NCI-H146 (cell line): ENCODE measurements at places on chromosomes 3 and 15.

DNA sequence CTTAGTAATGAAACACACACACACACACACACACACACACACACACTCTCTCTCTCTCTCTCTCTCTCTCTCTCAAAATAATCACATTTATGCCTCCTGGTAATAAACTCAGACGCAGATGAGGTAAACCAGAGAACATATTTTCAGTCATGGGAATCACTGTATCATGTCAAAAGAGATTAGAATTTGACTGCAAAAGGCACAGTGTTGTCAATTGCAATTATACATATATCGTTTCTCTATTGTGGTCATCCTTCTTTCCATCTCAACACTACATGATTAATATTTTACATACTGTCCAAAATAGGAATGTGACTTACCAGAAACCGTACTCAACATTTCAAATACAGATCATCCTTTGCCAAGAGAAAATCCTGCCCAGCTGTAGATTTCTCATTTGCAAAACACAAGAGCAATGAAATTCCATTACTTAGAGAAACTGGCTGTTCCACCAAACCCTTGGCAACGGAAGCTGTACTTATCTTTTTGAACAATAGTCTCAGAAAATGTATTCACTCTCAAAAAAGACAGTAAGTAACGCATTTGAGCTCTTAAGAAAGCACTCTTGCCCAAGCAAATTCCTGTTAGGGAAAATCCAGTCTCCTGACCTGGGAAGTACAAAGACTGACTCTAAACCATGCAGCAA is 24.3 kb downstream of the PDZRN3 start:
- DNase-seq: no peak

GRCh38 chr3:33395900-33396299 is 44.3 kb downstream of the UBP1 start:
- no peak for DNase-seq

DNA sequence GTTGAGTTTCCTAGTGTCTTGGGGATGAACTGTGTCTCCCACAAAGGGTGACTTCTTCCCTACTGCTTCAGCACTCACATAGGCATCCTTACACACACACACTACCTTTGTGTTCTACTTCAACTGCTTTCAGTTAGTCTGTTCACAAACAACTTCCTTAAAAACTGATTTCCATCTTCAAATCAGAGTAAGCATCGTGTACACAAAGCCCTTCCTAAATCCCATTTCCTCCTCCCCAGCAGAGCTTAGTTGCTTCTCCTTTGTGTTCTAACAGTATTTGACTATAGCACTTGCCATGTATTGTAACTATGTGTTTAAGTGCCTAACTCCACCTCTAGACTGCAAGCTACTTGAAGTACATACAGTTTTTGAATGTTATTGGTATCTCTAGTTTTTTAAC is 71.7 kb downstream of the TNIK start:
- DNase-seq: no peak

GRCh38 chr15:66593219-66593780 is 27.5 kb upstream of the LCTL start:
- DNase-seq: no peak

DNA sequence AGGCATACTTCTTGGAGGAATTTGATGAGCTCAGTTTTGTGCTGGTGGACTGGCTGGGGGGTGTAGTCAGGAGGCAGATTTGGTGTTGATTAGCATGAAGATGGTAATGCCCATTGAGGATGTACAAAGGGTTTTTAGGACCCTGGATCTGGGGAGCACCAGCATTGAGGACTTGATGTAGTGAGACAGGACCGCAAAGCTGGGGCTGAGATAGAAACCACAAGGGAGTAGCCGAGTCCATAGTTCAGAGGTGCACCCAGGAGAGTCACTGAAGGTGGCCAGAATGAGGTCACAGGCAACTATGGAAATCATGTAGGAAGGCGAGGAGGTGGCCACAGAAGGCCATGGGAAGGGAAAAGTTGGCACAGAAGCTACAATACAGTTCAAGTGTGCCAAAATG is 2.7 kb upstream of the CDC25A start:
- no peak for DNase-seq

DNA sequence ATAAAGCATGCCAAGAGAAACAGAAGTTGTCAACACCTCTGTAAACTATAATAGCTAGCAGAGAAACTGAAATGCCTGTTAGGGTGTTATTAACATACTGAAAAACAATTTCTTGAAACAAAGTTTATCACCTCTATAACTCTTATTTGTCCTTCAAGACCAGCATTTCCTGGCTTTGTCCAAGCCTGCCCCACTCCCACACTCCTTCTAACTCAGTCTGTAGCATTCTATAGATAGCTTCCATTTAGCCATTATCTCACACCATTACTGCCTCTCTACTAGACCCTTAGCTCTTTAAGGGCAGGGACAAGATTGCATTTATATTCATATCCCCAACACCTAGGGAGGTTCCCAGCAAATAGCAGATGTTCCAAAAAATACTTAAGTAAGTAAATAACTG is 36.5 kb downstream of the GK5 start:
- no peak for DNase-seq

GRCh38 chr3:176971613-176972174 is 225.6 kb downstream of the TBL1XR1 start:
- no peak for DNase-seq

GRCh38 chr3:113953677-113954076 is 5.9 kb downstream of the ZDHHC23 start:
- no peak for DNase-seq

GRCh38 chr3:116341899-116342298 is 103.4 kb downstream of the LSAMP start:
- no peak for DNase-seq

DNA sequence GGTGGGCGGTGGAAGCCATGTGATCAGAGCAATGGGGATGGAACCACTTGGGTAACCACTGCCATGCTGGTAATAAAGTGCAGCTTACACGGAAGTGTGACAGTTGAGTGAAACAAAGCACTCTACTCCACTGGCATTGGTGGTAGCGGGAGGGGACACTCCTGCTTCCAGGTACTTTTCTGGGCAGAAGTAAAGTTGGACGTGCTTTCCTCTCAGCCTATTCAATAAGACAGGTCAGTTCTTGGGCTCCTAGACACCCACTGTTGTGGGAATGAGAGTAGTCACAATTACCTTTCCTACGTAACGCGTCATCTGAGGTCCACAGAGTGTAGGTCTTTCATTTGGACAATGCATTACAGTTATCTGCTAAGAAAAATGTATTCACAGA is 51.7 kb upstream of the CHD2 start:
- no peak for DNase-seq

GRCh38 chr3:147159141-147159540 is 247.2 kb downstream of the ZIC4 start:
- no peak for DNase-seq

- no peak for DNase-seq
Measured at GRCh38 chr15:47861111-47861903, 144.0 kb downstream of the SEMA6D start.

DNA sequence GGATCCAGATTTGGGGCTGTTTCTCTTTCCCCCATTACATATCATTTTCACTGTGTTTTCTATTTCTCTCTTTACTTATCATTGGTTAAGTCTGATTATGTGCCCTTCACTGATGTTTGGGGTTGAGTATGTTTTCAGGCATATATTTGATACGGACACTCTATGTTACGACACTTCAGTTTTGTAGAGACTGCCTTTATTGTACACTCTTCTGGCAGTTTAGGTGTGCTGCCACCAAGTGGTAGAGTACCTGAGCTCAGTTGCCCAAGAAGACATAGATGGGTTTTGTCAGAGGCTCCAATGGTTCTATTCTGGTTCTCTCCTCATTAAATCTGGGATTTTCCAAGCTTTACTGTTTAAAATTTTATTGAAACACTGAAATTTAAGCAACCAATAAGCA is 255.0 kb upstream of the ROPN1 start:
- peak; percentile 56 for DNase-seq

DNA sequence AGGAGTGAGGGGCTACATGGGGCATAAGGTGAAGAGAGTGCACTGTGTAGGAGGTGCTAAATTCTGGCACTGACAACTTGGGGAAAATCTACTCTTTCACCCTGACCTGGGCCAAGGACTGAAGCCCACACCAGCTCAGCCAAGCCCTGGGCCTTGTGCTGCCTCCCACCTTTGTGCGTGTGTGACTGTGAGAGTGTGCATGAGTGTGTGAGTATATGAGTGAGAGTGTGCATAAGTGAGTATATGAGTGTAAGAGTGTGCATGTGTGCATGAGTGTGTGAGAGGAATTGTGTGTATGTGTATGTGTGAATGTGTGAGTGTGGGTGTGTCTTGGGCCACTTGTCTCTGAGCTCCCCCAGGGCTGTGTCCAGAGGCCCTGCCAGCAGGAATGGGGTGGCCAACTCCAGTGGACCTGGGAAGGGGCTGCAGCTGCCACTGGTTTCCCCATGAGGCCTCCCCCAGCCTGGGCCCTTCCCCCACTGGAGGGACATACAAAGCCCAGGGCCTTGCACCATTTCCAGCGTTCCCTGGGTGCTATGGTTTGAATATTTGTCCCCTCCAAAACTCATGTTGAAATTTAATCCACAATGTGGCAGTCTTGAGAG is 15.2 kb downstream of the C3orf22 start:
- no peak for DNase-seq

- no peak for DNase-seq
Measured at GRCh38 chr3:59254433-59254832, 204.6 kb upstream of the CFAP20DC start.

GRCh38 chr15:82714016-82714415 is 4.3 kb upstream of the AP3B2 start:
- no peak for DNase-seq

DNA sequence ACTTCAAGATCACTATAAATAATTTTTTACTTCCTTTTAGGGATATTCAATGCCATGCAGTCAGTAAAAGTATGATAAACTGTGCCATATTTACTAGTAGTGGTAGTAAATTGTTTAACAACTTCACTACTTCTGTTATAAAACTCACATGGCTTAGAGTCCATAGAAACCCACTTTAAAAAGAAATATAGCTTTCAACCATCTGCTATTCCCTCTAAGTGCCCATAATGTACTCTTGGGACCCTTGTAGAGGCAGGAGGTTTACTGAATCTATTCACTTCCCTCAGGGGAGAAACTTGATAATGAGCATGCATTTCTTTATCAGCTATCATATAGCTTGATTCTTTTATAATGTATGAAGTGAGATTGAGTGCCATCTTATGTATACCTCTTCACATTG is 1448.4 kb upstream of the ALCAM start:
- DNase-seq: no peak

DNA sequence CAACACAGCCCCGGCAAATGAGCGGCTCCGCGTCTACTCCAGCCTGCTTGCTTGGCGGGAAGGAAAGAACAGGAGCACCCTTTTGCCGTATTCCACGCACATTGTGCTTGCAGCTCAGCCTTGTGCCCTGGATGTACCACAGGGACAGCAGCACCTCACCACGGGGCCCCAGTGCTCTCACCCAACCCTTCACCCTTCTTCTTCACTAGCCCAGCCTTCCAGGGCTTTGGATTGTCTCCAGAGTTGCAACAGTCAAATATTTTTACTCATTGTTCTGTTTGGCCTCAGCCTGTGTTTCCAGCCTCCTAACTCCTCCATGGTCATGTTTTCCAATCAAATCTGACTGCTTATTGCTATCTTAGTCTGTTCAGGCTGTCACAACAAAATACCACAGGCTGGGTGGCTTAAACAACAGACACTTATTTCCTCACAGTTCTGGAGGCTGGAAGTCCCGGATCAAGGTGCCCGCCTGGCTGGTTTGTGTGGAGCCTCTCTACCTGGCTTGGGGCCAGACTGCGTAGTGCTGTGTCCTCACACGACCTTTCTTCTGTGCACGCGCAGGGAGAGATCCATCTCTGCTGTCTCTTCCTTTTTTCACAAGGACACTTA is 79.2 kb upstream of the ABHD17C start:
- peak; percentile 26 for DNase-seq
